Thoracic aorta (tissue), 2 donors: ENCODE measurements at places on chromosomes 7 and 10. TPM values are rescaled to one million over a fixed set of nuclear protein-coding genes. Genes with fewer than 3 reads are reported as not detected.
A peak's percentile ranks its signal among the peaks of the same experiment; 100 is the strongest.

GRCh38 chr10:129114588-129114987, 352.5 kb upstream of the MGMT start:
- H3K27me3 ChIP-seq = no peaks in the 10 kb centered on the region
- H3K4me3 ChIP-seq = no peak overlapping the region
- no peaks in the 10 kb centered on the region for H3K36me3 ChIP-seq
- DNase-seq = no peak

The CDH23 gene
- total RNA-seq = 10.6 TPM

DNA sequence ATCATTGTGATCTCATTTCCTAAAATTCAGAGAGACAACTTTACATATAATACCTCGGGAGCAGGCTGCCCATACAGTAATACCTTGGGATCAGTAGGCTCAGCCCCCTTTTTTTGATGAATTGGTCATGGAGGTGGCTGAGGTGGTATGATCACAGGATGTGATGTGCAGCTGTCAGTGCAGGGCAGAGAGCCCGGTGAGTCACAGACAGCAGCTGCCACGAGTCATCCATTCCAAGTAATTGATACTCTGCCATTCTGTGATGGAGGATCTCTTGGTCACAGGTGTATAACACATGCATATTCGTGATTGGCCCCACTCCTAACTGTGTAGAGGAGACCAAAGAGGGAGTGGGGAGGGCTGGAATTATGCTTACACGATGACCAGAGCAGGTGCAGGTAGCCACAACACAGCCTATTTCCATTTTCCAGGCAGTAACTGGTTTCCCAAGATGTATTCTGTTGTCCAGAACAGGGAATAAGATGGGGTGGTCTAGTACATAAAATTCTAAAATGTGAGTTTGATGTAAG, 14.1 kb downstream of the NRCAM start:
- no peak overlapping the region for H3K27ac ChIP-seq
- H3K36me3 ChIP-seq = no peaks in the 10 kb centered on the region
- no peak overlapping the region for H3K4me3 ChIP-seq

DNA sequence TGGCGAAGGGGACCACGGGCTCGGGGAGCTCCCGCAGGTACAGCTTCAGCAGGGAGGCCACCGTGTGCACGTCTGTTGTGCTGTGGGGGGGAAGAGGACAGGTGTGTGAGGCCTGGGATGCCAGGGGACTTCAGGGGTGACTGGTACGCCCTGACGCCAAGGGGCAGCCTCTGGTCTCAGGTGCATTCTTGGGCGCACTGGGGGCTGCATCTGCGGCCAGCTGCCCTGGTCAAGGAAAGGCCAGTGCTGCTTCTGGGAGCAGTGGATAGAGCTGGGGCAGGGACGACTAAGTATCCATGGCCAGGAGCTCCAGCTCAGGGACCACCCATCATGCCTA, 148.5 kb downstream of the MAPK8 start:
- no peaks in the 10 kb centered on the region for H3K36me3 ChIP-seq
- no peak overlapping the region for H3K27ac ChIP-seq
- no peak for DNase-seq
- no peaks in the 10 kb centered on the region for H3K27me3 ChIP-seq
- H3K4me1 ChIP-seq = no peaks in the 10 kb centered on the region
- no peak overlapping the region for H3K4me3 ChIP-seq

The SAMD8 gene
- total RNA-seq = 51.5 TPM

The COX19 gene
- 7.2 TPM for total RNA-seq

DNA sequence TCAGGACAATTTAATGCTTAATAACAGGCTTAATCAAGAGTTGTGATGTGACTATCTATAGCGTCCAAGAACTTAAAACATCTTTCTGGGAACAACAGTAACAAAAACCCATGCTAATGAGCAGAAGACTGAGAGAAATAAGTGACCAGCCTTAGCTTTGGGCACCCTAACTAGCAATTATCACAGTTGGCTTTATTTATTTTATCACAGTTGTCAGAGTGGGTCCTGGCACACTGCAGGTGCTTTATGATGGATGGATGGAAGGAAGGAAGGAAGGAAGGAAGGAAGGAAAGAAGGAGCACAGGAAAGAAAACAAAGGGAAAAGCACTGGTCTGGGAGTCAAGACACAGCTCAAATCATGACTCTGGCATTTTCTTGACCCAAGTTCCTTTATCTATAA, 181.1 kb downstream of the SKAP2 start:
- no peaks in the 10 kb centered on the region for H3K27me3 ChIP-seq
- no peak overlapping the region for H3K4me3 ChIP-seq
- no peaks in the 10 kb centered on the region for H3K4me1 ChIP-seq

DNA sequence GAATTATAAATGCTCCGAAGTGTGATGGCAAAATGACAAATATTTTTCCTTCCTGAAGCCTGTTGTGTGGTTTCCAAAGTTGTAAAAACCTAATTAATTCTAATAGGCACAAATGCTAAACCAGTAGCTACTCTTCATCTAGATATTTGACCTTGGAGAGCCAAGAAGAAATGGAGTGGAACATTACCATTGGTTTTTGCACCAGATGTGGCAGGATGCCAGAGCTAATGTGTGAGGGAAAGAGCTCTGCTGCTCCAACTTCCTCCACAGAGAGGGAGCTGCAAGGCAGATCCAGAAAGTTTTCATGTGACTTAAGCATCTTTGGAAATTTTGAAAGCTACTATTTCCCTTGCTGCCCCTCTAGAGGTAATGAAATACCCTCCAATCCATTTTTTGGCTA, 65.1 kb upstream of the HPS1 start:
- H3K4me3 ChIP-seq = no peak overlapping the region
- H3K27ac ChIP-seq = no peak overlapping the region
- DNase-seq = no peak
- no peaks in the 10 kb centered on the region for H3K27me3 ChIP-seq
- H3K36me3 ChIP-seq = no peaks in the 10 kb centered on the region
- H3K4me1 ChIP-seq = no peaks in the 10 kb centered on the region

The UPK3BL2 gene
- total RNA-seq = 10.8 TPM

- H3K4me1 ChIP-seq = no peaks in the 10 kb centered on the region
- H3K27me3 ChIP-seq = no peaks in the 10 kb centered on the region
- no peak overlapping the region for H3K4me3 ChIP-seq
- no peak overlapping the region for H3K27ac ChIP-seq
Measured at GRCh38 chr7:25521236-25521635, 292.9 kb upstream of the NPVF start.

- H3K4me1 ChIP-seq = no peaks in the 10 kb centered on the region
- no peak overlapping the region for H3K4me3 ChIP-seq
- H3K27me3 ChIP-seq = no peaks in the 10 kb centered on the region
- H3K27ac ChIP-seq = no peak overlapping the region
- no peak for DNase-seq
Measured at GRCh38 chr10:133196221-133196915, 33.6 kb upstream of the UTF1 start.

DNA sequence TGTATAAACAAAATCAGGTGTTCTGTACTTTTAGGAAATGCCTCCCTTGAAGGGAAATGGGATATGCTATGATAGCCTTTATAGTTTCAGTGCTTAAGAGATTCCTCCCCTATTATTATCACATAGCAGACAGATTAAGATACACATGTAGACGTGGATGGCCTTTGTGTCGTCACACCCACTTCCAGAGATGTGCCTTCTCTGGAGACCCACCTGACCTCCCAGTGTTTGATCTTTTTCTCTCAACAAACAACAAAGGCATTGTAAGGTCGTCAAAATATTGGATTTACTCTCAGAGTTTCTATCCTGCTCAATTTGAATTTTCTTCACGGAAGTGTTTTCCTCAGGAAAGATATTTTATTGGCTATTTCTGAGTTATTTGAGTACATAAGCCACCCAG, 25.7 kb upstream of the C1GALT1 start:
- H3K27ac ChIP-seq = no peak overlapping the region
- peaks cover 5% of the 10 kb centered on the region for H3K4me1 ChIP-seq
- H3K36me3 ChIP-seq = no peaks in the 10 kb centered on the region

The EN2 gene
- total RNA-seq = 0.27 TPM

The FAM185A gene
- total RNA-seq = 19.0 TPM

DNA sequence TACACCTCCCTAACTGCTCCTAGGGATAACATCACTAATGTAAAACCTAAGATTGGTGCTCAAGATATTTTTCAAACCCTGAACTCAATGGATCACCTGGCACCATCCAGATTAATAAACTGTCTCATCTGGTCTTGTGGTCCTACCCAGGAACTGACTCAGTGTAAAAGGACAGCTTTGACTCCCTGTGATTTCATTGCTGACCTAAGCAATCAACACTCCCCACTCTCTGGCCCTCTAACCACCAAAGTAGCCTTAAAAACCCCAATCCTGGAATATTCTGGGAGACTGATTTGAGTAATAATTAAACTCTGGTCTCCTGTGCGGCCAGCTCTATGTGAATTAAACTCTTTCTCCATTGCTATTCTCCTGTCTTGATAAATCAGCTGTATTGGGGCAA, 6.2 kb upstream of the USP54 start:
- no peak overlapping the region for H3K4me3 ChIP-seq
- DNase-seq = no peak
- no peaks in the 10 kb centered on the region for H3K4me1 ChIP-seq

- DNase-seq = no peak
- no peaks in the 10 kb centered on the region for H3K27me3 ChIP-seq
- H3K4me3 ChIP-seq = no peak overlapping the region
- H3K4me1 ChIP-seq = no peaks in the 10 kb centered on the region
- no peaks in the 10 kb centered on the region for H3K36me3 ChIP-seq
Measured at GRCh38 chr10:86077271-86077670, 289.3 kb downstream of the GRID1 start.

DNA sequence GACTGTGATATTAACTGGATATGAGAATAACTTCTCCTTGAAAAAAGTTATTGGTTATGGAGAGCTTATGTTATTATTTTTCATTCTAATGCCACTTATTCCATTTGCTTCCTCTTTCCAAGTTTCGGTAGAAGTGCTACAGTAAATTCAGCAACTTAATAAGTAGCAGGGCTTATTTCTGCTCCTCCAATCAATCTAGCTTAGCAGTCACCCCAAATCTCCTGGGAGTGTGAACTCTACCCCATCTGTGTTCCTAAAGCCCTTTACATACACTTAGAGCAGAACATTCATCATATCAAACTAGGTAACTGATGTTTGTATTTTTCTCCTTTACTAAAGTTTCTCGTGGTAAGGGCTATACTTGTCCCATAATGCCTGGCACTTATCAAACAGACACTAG, 8.7 kb downstream of the ARL3 start:
- DNase-seq = no peak
- no peak overlapping the region for H3K27ac ChIP-seq
- H3K36me3 ChIP-seq = no peaks in the 10 kb centered on the region
- no peaks in the 10 kb centered on the region for H3K27me3 ChIP-seq
- H3K4me1 ChIP-seq = no peaks in the 10 kb centered on the region

- no peak overlapping the region for H3K27ac ChIP-seq
- H3K36me3 ChIP-seq = no peaks in the 10 kb centered on the region
- DNase-seq = no peak
- H3K4me3 ChIP-seq = no peak overlapping the region
Measured at GRCh38 chr7:28017372-28017771, 163.2 kb downstream of the JAZF1 start.

DNA sequence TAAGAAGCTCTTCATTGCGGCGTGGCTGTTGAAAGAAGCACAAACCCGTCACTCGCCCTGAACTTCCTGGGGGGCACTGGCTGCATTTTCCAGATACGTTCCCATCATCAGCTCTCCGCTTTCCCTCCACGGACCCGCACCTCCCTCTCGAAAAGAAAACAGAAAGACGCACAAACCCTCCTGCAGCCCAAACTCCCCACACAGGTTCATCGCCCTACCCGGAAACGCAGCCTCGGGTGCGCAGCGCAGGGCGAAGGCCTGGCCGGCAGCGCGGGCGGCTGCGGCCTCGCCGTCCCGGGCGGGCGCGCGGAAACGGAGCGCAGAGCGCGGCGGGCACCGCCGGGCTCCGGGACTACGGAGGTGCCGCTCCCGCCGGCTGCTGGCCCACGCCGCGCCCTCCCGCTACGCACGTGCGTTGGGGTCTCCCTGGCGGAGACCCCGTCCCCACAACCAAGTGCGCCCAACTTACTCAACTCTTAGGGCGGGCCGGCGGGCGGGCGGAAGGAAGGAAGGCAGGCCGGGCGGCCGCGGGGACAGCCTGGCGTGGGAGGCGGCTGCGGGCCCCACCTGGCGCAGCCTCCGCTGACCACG, 822 bp downstream of the ZNF800 start:
- peak overlapping the region; percentile 88 for H3K27ac ChIP-seq
- H3K4me3 ChIP-seq = peak overlapping the region; percentile 89
- peaks cover 12% of the 10 kb centered on the region for H3K4me1 ChIP-seq
- peaks cover 3% of the 10 kb centered on the region for H3K36me3 ChIP-seq

DNA sequence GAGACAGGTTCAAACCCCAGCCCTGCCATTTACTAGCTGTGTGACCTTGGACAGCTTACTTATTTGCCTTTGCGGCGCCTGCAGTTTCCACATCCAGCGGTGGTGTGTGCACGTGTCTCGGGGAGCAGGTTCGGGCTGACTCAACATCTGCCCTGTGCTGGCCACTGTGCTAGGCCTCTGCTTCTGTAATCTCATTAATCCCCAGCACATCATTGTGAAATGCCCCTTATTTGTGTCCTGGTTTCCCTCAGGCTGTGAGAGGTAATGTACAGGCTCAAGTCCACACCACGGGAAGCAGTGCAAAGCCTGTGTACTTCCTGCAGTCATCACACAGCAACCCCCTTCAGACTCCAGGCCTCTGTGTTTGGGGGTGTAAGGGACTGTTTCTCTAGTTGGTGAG, 285.7 kb downstream of the RPS24 start:
- no peaks in the 10 kb centered on the region for H3K27me3 ChIP-seq
- H3K4me3 ChIP-seq = no peak overlapping the region
- H3K4me1 ChIP-seq = peaks cover 13% of the 10 kb centered on the region
- no peaks in the 10 kb centered on the region for H3K36me3 ChIP-seq

The NRCAM gene
- total RNA-seq = 3.3 TPM

The DYDC1 gene
- not detected for total RNA-seq

GRCh38 chr7:149872419-149873073, 1.2 kb upstream of the ATP6V0E2 start:
- peaks cover 5% of the 10 kb centered on the region for H3K4me1 ChIP-seq
- peak overlapping the region; percentile 82 for H3K27ac ChIP-seq
- no peaks in the 10 kb centered on the region for H3K27me3 ChIP-seq
- peak; percentile 42 for DNase-seq
- no peaks in the 10 kb centered on the region for H3K36me3 ChIP-seq

DNA sequence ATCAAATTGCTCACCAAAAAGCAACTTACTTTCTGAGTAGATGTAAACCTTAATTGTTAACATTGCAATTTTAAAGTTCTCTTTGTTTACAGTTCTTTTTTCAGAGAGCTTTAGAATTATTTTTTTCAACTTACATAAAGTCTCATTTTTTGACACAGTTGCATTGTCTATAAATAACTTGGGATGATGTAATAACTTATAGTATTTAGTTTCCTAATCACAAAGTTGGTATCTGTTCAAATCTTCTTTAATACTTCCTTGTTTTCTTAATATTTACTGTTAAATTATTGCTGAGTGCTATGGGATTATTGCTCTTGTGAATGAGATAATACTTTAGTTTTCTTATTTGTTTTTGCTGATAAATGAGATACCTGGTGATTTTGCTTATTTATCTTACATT, 18.9 kb upstream of the SUV39H2 start:
- no peaks in the 10 kb centered on the region for H3K36me3 ChIP-seq
- no peaks in the 10 kb centered on the region for H3K27me3 ChIP-seq
- no peak overlapping the region for H3K4me3 ChIP-seq
- H3K27ac ChIP-seq = no peak overlapping the region
- no peak for DNase-seq

- H3K27ac ChIP-seq = no peak overlapping the region
- H3K36me3 ChIP-seq = no peaks in the 10 kb centered on the region
- no peaks in the 10 kb centered on the region for H3K27me3 ChIP-seq
- DNase-seq = no peak
Measured at GRCh38 chr10:3710764-3711163, 74.2 kb downstream of the KLF6 start.

The NPTX2 gene
- total RNA-seq = 99.9 TPM

GRCh38 chr10:95467162-95467599, 94.0 kb downstream of the SORBS1 start:
- peak overlapping the region; percentile 97 for H3K27ac ChIP-seq
- H3K27me3 ChIP-seq = no peaks in the 10 kb centered on the region
- H3K36me3 ChIP-seq = peaks cover 7% of the 10 kb centered on the region
- H3K4me1 ChIP-seq = peaks cover 68% of the 10 kb centered on the region
